ENCODE measurements at places on chromosomes 6 and 20. TPM values are rescaled to one million over a fixed set of nuclear protein-coding genes. Genes with fewer than 3 reads are reported as not detected.

CAPN11 gene
- total RNA-seq: 0.68 TPM

OR10C1 gene
- not detected for total RNA-seq

PROKR2 gene
- total RNA-seq: not detected

LY6G6D gene
- not detected for total RNA-seq

RPP21 gene
- total RNA-seq: 74.8 TPM

KCNB1 gene
- 0.05 TPM for total RNA-seq

GLP1R gene
- 0.16 TPM for total RNA-seq

MOG gene
- total RNA-seq: not detected

MYLK2 gene
- total RNA-seq: 0.10 TPM

TGM3 gene
- total RNA-seq: not detected

PRPH2 gene
- not detected for total RNA-seq

TSBP1 gene
- not detected for total RNA-seq

CPXM1 gene
- 3.8 TPM for total RNA-seq

SLC35B2 gene
- total RNA-seq: 35.0 TPM

BPIFB4 gene
- total RNA-seq: not detected

SLC26A8 gene
- not detected for total RNA-seq

MLIP gene
- not detected for total RNA-seq

PLCB4 gene
- 0.05 TPM for total RNA-seq

GPLD1 gene
- total RNA-seq: 0.87 TPM

HSPA1L gene
- 1.6 TPM for total RNA-seq

QRSL1 gene
- 20.9 TPM for total RNA-seq

RSPO3 gene
- total RNA-seq: not detected

POPDC3 gene
- total RNA-seq: not detected

CRISP3 gene
- total RNA-seq: not detected

B3GALT4 gene
- 3.8 TPM for total RNA-seq

HLA-DRB5 gene
- total RNA-seq: 6.0 TPM

PDRG1 gene
- 25.5 TPM for total RNA-seq

OR2B6 gene
- not detected for total RNA-seq

VWA7 gene
- 1.4 TPM for total RNA-seq

TMEM244 gene
- total RNA-seq: not detected

TOX2 gene
- 1.1 TPM for total RNA-seq

GPRC6A gene
- not detected for total RNA-seq

LY86 gene
- 0.16 TPM for total RNA-seq

SLC32A1 gene
- not detected for total RNA-seq

PCED1A gene
- total RNA-seq: 16.8 TPM

BANF2 gene
- not detected for total RNA-seq

ZHX3 gene
- total RNA-seq: 9.9 TPM

EEF1A2 gene
- total RNA-seq: 0.74 TPM

HLA-DPA1 gene
- total RNA-seq: 31.5 TPM

ZNF311 gene
- 0.48 TPM for total RNA-seq

NTSR1 gene
- 0.08 TPM for total RNA-seq

GJE1 gene
- not detected for total RNA-seq

TEAD3 gene
- 1.4 TPM for total RNA-seq

ANKEF1 gene
- total RNA-seq: 1.6 TPM

BMP6 gene
- total RNA-seq: not detected

PI3 gene
- not detected for total RNA-seq

CCND3 gene
- 424 TPM for total RNA-seq

TLDC2 gene
- not detected for total RNA-seq

MCM9 gene
- 17.8 TPM for total RNA-seq

FAM209A gene
- total RNA-seq: 1.4 TPM

UTRN gene
- total RNA-seq: 7.9 TPM

ELOVL4 gene
- 0.51 TPM for total RNA-seq

CRIP3 gene
- total RNA-seq: 0.52 TPM
